GM03348 (cell line): ENCODE measurements at places on chromosomes 3 and 15.

GRCh38 chr15:97745481-97746071 lies 214.9 kb upstream of the ARRDC4 start:
- no peak for DNase-seq

GRCh38 chr3:36542186-36542585 lies 161.9 kb downstream of the STAC start:
- peak; percentile 43 for DNase-seq

DNA sequence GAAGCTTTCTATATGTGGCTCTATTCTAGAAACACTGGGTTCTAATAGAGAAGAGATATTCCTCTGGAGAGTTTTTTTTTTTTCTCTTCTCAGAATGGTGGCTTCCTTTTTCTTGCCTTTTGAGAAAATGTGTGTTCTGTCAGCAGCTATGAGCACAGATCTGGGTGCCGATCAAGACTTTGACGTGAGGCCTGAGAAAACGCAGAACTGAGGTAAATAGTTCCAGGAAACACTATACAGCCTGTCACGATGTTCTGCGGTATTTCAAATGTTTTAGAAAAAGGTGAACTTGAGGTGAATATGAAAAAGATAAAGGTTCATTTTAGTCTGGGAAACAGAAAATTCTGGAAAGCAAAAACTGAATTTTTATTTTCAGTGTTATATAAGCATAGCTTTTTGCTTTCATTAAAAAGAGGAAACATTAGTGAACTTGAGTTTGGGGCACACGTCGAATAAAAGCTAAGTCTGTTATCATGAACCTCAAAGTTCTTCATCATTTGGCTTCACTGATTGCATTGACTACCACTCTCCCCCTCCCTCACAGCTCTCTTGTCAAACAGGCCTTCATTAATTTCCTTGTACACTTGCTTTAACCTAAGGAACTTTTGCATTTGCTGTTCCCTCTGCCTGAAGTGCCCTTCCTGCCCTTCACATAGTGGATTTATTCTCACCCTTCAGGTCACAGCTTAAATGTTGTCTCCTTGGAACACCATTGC lies 265.1 kb downstream of the NFKBIZ start:
- DNase-seq = no peak

- DNase-seq = no peak
Measured at GRCh38 chr15:74387621-74388362, 20.3 kb upstream of the CYP11A1 start.

GRCh38 chr15:27248251-27248650 lies 277.3 kb downstream of the GABRG3 start:
- no peak for DNase-seq

DNA sequence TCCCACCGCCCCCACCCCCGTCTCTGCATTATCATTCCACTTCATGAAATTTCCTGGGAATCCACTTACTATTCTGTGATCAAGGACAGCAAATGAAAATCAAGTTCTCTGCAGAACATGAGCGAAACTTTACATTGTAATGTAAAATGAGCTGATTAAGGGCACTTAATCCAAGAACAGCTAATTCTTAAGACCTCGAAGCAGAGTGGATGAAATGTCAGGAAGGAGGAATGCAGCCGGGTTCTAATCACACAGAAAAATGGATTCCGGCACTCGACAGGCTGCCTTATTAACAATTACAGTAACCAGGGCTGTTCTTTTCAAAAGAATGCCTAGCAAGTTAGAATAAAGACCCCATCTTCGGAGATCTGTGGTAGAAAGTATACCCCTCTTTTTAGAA lies 57.5 kb downstream of the RFTN1 start:
- no peak for DNase-seq

DNA sequence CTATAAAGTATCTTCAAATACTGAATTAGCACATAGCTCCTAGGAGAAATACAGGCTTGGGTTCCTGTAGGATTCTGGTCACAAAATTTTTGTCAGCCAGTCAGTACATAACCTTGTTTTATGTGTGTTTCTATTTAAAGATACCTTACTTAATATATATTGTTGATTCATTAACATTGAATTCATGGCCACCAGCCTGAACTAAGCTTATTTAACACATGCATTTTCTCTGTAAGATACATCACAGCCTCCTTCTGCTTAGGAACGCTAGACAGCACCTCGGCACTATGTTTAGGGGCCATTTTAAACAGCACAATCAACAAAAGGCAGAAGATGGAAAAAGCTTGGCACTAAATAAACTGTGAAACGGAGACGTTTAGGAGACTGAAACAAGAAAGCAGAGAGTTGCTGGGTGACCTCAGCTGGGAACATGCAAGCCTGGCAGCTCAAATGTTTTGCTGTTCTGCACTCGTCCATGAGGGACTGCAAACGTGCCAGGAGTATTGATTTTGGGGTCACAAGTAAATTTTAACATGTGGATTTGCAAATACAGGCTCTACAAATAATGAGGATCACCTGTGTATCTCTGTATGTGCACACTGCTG lies 432.2 kb upstream of the TPM1 start:
- DNase-seq = no peak

DNA sequence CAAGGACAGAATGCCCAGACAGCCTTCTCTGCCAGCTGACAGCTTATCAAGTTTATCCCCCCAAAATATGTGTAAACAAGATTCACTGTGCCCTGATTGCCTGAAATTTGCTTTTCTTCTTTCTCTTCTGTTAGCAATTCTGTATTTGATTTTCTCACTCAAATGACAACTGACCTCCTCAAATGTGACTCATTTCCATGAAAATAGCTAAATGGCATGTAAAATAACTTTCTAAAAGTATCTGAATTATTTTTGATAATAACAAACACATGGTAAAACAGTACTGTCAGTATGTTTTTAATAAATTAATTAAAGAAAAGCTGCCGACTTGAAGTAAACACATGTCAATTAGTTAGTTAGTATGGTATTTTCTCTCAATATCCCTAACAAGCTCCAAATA lies 202.3 kb upstream of the STAC start:
- DNase-seq = peak; percentile 19

DNA sequence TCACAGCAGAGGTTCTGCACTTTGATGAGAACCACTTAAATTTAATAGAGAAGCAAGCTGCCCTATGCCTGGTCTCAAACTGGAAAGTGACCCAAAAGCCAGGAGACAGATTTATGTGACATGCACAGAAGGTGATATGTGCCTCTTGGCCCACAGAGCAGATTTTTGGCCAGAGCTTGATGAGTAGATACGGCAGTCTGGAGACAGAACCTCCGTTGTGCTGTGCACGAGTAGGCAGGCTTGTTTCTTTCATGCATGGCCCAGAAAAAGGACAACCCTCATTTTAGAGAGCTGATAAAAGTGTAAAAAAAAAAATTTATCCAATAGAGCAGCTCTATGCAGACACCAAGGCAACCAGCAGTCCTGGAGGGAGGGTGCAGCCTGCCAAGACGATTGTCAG lies 423.1 kb downstream of the CNTN6 start:
- no peak for DNase-seq

- no peak for DNase-seq
Measured at GRCh38 chr3:8667463-8668091, 23.0 kb upstream of the SSUH2 start.

DNA sequence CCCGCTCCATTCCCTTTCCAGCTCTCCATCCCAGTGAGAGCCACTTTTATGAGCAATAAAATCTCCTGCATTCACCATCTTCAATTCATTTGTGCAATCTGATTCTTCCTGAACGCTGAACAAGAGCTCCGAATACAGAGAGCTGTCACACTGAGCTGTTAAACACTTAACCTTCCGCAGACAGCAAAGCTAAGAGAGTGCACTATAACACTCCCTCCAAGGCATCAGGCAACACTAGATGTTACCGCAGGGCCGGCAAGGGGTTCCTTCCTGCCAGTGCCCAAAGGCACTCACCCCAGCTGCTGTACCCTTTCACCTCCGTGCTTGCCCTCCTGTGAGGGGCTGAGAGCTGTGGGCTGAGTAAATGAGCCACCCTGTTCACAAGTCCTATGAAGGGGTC lies 85.6 kb downstream of the BCHE start:
- DNase-seq = no peak

DNA sequence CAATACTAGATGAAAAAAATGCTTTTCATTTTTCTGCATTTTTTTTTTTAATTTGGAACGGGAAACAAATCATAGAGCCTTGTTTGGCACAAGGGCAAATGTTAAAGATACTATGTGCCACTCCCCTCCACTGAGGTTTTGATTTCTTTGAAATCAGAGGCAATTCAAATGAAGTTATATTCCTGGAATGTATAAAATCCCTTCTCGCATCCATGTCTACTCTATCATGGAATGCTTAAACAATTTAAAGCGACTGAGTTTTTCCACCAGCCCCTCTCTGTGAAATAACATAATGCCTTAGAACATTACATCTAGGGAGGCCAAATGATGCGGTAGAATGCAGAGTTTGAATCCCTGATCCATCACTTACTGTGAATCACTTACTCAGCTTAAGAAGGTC lies 69.7 kb downstream of the FMN1 start:
- DNase-seq = no peak

GRCh38 chr15:49131403-49131802 lies 24.0 kb downstream of the COPS2 start:
- DNase-seq = no peak
